ENCODE measurements at places on chromosomes 13 and 19.
A peak's percentile ranks its signal among the peaks of the same experiment; 100 is the strongest.

- no peak for DNase-seq
Observed at GRCh38 chr13:33933810-33934209, 115.9 kb downstream of the RFC3 start.

DNA sequence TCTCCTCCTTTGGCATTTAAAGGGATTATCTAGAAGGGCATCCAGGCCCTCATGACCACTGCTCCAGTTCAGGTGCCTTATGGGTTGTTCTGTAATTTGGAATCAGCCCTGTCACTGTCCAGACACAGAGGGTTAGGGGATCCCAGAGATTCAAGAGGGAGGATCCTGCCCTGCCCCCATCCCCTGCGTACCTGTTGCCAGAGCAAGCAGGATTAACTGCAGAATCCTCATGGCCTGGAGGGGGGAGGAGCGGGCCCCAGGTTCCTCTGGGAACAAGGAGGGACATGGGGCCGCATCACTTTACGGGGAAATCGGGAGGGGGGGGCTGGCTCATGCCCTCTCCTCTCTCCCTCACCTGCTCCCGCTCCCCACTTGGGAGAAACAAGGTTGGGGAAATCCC, 1.0 kb downstream of the KLK11 start:
- no peak for DNase-seq

- no peak for DNase-seq
Observed at GRCh38 chr13:39051157-39051556, 12.9 kb downstream of the NHLRC3 start.

GRCh38 chr13:105364191-105364590, 1171.3 kb downstream of the EFNB2 start:
- DNase-seq = no peak

- DNase-seq = no peak
Observed at GRCh38 chr13:110855363-110855762, 59.5 kb downstream of the ANKRD10 start.

DNA sequence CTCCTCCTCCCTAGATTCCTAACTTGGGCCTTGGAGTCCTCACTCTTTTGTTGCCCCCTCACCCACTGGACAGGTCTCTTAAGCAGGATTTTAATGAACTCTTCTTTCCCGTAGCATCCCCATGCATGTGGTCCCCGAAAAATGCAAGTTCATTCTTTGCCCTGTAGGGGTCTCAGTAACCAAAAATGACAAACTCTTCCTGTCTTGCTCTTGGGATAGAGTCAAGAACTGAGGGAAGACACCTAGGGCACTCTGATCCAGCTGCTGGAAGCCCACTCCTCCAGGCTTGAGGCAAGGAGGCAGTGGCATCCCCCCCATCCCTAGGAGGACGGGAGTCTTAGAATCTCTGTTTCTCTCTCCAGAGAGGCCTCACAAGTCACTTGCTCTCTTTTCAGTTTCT, 987.0 kb downstream of the DIAPH3 start:
- no peak for DNase-seq

GRCh38 chr13:23703246-23703860, 133.1 kb downstream of the TNFRSF19 start:
- DNase-seq = peak; percentile 14

GRCh38 chr13:71474936-71475335, 392.1 kb downstream of the DACH1 start:
- DNase-seq = no peak

Data from activated CD8-positive, alpha-beta memory T cell treated with anti-CD3 and anti-CD28 coated beads, Interleukin-2, amount 10 ng/mL, durations not matched to agents 7 days and 5 days (primary cell).